ENCODE measurements at places on chromosomes 12 and 14. TPM values are rescaled to one million over a fixed set of nuclear protein-coding genes. Genes with fewer than 3 reads are reported as not detected.

DNA sequence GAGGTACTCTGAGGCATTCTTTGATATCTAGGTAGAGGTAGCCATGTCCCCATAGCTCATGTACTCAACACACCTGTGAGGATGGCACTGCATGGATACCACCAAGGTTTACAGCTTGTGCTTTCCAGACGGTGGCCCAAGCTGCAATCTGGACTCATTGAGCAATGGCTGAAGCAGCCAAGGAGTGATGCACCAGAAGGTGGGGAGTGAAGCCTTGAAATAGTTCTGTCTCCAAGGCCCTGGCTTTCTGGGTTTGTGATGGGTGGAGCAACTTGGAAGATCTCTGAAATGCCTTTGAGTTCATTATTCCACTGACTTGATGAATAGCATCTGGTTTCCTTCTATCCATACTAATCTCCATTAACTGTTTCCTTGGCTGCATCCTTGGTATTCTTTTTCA is 290.0 kb upstream of the NOVA1 start:
- no peak for DNase-seq

The LRRC9 gene
- total RNA-seq, result 1.7 TPM

- DNase-seq, result no peak
These were observed 775 bp downstream of the GABARAPL1 start for GRCh38 chr12:10213168-10214135.

DNA sequence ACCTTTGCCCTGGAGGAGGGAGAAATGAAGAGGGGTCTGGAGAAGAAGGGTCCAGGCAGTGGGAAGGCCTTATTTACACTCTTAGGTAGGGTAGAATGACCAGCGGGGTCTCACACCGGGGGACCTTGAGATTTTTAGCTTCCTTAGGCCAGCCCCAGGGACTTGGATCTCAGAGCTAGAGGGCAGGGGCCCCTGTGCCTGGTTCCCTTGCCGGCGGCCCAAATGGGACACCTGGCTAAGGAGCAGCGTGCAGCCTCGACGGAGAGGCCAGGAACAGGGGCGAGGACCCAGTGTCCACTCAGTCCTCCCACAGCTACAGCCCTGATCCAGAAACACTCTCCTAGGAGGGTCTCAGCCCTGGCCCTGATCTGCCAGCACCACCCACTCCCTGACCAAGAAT is 41.8 kb downstream of the DIO3 start:
- DNase-seq, result no peak

- no peak for DNase-seq
These were observed 17.1 kb downstream of the LRFN5 start for GRCh38 chr14:41623736-41624135.
